ENCODE measurements at places on chromosomes 5 and 9. TPM values are rescaled to one million over a fixed set of nuclear protein-coding genes. Genes with fewer than 3 reads are reported as not detected.

The CAVIN4 gene
- 0.79 TPM for total RNA-seq

The SLC46A2 gene
- total RNA-seq, result not detected

The PCDHGA7 gene
- 5.5 TPM for total RNA-seq

The DMRT3 gene
- not detected for total RNA-seq

The TYRP1 gene
- 0.33 TPM for total RNA-seq

The SLC36A3 gene
- total RNA-seq, result not detected
